ENCODE measurements at places on chromosomes 5 and 9.

DNA sequence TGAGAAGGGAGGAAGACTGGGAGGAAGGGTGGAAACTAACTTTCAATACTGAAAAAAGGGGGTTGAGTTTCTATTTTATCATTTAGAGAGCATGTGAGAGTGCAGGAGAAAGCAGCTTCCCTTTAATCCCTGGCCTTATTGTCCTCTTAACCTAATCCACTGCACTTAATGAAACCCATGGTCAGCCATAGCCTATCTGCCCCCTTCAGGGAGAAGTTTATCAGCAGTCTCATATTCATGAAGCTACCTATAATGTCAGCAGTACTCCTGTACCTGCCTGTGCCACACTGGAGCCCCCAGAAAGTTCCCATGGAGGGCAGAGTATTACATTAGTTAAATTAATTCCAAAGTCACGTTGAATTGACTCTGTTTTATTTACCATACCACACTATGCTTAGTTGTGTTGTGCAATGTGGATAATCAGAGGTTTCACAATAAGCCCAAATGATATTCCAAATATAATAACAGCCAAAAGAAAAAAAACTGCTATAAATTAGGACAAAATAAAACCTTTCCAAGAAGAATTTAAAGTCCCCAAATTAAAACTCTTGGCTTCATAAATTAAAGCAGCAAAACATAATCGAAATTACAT lies 62.9 kb downstream of the MUSK start:
- no peak for DNase-seq

GRCh38 chr5:116569999-116570398 lies 4.6 kb downstream of the SEMA6A start:
- DNase-seq, result no peak

DNA sequence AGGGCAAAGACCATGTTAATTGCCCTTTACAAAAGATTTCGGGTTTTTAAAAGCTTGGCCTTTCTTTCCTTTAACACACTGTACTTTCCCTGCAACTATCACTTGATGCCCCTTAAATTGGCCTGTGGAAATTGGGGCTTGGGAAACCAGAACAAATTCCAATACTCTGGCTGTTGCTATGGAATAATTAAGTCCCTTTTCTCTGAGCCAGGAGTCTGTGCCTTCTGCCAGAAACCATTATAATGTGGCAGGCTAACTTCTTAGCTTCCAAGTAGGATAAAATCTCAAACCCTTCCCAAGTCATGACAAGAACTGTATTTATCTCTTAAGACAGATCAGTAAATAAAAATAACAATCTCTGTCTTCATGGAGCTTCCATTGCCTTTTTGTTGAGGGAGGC lies 1.1 kb upstream of the SPINK1 start:
- DNase-seq, result no peak

- DNase-seq, result no peak
Measured at GRCh38 chr5:132298298-132299212, 4.4 kb downstream of the SLC22A4 start.

DNA sequence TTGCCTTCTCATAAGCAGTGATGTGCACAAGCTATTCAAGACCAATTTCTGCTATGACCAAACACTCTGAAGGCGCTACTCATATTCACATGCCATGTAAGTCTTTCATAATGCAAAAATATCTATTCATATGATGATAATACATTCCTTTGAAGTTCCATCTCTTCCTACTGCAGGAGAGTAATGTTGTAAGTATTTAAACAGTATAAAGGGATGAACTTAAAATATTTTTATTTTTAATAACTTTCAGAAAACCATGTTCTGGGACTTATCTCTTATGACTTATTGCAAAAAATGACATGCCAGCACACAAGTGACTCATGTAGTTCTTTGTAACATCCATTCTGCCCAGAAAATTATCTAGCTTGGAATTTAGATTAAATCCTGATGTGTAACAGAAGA lies 376.4 kb downstream of the KCTD16 start:
- DNase-seq, result no peak

DNA sequence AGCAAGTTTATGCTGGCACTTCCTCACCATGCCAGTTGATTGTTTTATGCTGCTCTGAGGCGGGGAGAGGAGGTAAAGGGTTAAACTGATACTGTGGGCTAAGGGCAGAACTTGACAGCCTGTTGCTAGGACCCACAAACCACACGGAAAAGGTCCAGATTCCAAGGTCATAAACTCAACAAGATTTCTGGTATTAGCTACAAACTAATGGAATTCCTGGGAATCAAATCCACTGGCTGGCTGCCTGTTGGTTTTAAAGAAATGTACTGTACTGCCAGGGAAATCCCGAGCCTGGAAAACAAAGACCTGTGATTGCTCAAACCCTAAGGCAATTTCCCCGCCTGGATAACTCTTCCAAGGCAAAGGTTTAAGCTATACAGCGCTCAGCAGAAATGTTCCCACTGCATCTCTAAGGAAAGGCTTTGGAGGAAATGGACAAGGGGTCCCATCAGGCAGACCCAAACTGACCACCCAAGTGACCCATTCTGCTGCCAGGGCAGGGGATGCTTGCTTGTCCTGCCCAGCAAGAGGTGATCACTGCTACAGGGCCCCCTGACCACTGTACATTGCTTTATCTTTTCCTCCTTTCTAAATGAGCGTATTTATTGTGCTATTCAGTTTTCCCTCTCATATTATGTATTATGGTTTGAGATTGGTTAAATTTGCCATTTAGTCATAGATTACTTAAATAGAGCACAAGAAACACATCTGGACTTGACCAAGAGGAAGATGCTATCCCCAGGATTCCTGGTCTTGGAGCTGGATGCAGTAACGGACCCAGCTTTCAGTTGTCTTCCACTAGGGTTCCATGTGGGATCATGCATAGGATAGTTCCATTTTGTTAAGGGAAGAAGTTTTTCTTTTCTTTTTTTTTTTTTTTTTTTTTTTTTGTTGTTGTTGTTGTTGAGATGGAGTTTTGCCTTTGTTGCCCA lies 124.3 kb downstream of the SUSD1 start:
- DNase-seq, result no peak

DNA sequence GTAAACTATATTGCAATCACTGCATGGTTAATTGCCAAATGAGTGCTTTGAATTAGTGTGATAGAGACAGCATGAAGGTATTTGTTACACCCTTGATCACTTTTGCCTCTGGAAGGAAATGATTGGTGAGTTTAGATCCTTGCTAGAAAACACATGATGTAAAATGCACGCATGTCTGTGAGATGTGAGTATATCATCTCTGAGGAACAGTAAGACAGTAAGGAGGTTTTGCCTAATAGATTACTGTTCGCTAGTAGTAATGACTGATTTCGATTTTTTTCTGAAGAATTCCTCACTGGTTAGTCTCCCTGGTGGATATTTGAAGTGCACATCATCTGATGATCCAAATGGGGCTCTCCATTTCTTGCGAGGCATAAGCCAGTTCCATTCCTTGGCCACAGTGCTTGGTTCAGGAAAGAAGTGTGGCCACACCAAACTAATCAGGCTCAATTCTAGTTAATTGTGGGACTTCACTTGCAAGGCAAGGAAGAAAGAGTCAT lies 156.4 kb upstream of the ADRA1B start:
- DNase-seq, result no peak

GRCh38 chr9:94222870-94223269 lies 36.2 kb upstream of the ZNF169 start:
- DNase-seq, result no peak

DNA sequence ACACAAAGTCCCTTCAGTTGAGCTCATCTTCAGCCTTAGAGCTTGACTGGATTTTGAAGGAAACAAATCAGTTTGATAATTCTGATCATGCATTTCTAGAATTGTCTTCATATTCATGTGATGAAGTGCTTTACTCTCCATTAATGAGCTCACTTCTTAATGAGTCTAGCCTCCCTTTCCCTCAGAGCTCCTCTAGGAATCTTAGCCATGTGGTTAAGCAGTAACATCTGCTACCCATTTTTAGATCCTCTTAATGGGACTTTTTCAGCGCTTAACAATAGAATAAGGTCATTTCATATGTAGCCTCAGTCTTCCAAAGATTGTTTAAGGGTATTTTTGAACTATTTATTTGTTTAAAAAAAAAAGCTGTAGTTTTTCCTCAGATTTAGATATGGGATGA lies 36.9 kb upstream of the LURAP1L start:
- no peak for DNase-seq

DNA sequence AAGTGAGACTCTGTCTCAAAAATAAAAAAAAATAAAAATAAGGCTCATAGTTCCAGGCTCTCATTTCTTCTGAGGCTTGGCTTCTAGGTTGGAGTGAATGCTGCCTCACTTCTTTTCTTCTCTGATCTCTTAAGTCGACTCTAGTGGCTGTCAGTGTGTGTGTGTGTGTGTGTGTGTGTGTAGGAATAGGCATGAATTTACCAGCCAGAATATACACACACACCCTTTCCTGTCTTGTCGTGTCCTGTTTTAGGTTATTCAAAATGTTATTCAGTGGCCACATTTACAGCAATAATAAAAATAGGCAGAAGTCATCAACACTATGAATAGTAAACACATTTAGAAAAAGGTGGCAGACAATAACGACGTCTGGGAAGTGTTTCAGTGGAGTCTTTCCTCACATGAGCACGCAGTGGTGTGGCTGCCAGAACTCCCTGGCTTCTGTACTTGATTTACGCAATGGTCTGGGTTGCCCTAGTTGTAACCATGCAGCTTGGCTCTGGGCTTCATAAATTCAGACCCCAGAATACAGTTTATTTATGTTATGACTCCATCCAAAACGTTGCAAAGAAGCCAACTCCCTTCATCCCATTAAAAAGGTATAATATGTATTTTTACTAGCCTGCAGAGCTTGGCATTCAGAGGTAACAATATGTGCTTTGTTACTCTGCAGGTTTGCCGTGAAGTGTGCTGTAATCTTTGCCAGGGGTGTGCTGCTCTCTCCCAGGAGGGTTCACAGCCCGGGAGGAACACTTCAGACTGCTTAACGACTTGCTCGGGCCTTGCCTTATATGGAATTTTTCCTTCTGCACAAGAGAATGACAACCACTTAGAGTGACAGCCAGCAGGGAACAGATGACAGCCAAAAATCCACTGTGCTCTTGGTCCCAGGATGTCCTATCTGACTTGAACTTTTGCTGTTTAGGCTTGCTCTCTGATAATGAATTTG lies 34.4 kb upstream of the PALM2AKAP2 start:
- no peak for DNase-seq

- no peak for DNase-seq
Measured at GRCh38 chr5:111138096-111138495, 45.9 kb downstream of the WDR36 start.

GRCh38 chr5:14156650-14157492 lies 13.7 kb downstream of the TRIO start:
- no peak for DNase-seq

GRCh38 chr9:77953590-77953989 lies 78.0 kb downstream of the GNAQ start:
- DNase-seq, result no peak

- DNase-seq, result no peak
Measured at GRCh38 chr5:159128070-159128541, 28.4 kb upstream of the EBF1 start.

GRCh38 chr5:109250533-109251329 lies 159.0 kb downstream of the PJA2 start:
- DNase-seq, result no peak

GRCh38 chr5:57007344-57007743 lies 55.4 kb upstream of the MIER3 start:
- DNase-seq, result no peak

DNA sequence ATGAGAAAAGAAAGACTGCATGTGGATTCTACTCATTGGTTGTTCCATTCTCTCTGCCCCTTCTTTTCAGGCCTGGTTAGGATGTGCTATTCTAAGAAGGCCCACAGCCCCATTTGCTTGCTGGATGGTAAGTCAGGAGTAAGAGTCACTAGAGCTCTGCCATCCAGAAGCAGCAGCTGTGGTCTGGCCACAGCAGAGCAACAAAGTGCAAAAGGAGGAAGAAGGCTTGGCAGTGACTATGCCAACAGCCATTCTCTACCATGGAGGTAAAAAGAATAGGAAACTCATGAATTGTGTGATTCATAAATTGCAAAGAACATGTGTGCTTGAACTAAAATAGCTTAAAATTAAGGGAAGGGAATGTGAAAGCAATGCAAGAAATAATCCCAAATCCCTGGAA lies 20.9 kb downstream of the KLHL3 start:
- no peak for DNase-seq

DNA sequence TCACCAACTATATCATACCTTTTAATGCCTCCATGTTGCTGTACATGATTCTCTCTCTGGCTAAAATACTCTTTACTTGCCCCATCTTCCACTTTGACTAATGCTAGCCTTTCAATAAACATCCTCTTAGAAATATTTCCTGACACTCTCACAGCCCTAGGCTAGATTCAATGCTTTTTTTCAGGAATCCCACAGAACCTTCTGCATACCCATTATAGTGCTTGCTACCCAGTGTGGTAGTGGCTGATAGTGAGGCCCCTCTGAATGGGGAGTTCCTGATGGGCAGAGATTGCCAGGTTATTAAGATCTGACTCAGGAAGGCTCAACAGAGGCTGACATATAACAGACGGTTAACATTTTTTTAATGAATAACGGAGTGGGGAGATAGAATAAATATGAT lies 11.6 kb downstream of the SSBP2 start:
- DNase-seq, result no peak

GRCh38 chr5:179234563-179235135 lies 110.6 kb downstream of the ADAMTS2 start:
- DNase-seq, result no peak

GRCh38 chr5:154841273-154841661 lies 9.1 kb downstream of the FAXDC2 start:
- DNase-seq, result no peak

GRCh38 chr9:78971540-78971939 lies 600.2 kb upstream of the TLE4 start:
- DNase-seq, result no peak

GRCh38 chr9:128406848-128407391 lies 13.7 kb upstream of the CERCAM start:
- no peak for DNase-seq

DNA sequence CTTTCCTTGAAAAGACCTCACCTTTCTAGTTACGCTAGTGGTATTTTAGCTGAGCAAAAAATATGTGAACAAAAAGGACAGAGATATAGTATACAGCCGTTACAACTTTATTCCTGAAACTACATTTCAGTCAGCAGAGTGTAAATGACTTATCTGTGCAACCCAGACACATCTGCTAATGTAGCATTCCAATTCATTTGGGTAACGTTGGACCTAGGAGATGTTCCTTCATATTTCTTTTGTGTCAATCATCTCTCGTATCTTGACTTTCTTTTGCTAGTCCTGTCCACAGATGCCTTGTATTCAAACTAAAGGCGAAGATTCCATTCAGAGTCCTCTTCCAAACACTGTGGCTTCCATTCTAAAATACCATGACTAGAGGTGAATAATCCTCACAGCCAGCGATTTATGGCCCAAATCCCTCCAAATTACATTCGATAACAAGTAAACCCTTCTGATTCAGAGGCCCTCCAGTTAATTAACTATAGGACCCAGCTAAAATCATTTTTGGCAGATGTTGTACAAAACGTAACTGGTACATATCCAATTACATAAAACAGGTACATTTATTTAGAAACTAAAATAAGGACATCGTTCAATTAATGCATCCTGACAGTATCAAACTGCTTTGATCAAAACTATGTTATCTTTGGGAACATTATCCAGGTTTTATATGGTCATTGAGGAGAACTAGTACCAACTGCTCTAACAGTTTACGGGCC lies 155.7 kb downstream of the DROSHA start:
- no peak for DNase-seq

GRCh38 chr5:142749321-142749720 lies 20.9 kb upstream of the ARHGAP26 start:
- no peak for DNase-seq

- no peak for DNase-seq
Measured at GRCh38 chr9:114459464-114459863, 45.8 kb downstream of the WHRN start.

GRCh38 chr5:32017692-32018367 lies 156.3 kb downstream of the GOLPH3 start:
- no peak for DNase-seq
